RWPE1 (cell line): ENCODE measurements at places on chromosomes 12 and 14.

DNA sequence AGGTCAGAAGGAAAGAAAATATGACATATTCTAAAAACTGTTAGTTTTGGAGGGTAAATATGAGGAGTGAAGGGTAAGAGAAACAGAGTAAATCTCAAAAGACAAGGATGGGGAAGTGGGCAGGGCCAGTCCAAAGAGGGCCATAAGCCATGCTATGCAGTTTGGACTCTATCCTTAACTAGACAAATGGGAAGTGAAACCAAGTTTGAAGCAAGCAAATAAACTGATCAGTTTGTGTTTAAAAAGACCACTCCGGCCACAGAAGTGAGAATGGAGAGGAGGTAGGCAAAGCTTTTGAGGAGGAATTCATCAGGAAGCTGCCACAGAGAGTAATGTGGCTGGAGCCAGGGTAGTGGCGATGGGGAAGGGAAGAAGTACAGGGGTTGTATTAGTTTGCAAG, 37.5 kb upstream of the DAAM1 start:
- no peak for DNase-seq

- no peak for DNase-seq
Measured at GRCh38 chr14:59341858-59342477, 123.2 kb downstream of the GPR135 start.

DNA sequence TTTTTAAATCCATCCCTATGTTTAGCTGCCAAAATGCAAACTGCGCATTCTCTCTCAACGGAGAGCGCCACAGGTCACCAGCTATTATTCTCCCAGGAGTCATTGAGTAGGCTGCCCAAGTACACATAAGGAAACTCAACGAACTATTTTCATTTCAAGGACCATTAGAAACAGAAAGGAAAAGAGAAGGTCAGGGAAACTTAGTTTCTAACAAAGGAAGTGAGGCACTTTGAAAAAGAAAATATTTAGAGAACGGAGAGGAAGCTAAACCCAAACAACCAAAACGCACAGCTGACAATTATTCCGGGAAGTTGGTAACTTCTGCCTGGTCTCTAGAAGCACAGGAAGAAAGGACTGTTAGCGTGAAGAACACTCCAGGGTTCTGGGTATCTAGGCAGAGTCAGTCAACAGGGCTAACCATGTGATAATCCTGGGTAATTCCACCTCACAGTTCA, 23.5 kb downstream of the GPHB5 start:
- DNase-seq, result no peak

GRCh38 chr12:52517888-52518287, 2.3 kb downstream of the KRT5 start:
- no peak for DNase-seq

DNA sequence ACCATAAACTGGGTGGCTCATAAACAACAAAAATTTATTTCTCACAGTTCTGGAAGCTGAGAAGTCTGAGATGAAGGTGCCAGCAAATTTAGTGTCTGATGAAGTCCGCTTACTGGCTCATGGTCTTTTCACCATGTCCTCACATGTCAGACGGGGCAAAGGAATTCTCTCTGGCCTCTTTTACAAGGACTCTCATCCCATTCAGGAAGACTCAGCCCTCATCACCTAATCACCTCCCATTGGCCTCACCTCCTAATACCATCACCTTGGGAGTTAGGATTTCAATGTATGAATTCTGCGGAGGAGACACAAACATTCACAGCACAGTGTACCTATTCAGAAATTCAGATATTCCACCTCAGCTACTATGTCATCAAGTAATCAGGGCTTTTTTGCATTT, 357.6 kb downstream of the PAWR start:
- DNase-seq, result no peak

- DNase-seq, result no peak
Measured at GRCh38 chr12:106114447-106115068, 24.2 kb downstream of the NUAK1 start.

GRCh38 chr12:66041651-66042363, 88.7 kb downstream of the LLPH start:
- DNase-seq, result no peak

DNA sequence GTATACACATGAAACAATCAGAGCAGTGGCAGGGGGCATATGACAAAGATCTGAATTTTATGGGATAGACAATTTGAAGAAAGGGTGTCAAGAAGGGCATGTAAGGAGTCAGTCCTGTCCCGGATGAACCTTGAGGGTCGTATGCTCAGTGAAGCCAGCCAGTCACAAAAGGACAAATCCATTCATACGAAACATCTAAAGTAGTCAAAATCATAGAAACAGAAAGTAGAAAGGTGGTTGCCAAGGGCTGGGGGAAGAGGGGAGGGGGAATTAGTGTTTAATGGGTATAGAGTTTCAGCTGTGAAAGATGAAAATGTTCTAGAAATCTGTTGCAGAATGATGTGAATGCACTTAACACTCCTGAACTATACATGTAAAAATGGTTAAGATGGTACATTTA, 157.5 kb downstream of the TGFB3 start:
- no peak for DNase-seq

- DNase-seq, result no peak
Measured at GRCh38 chr14:49447540-49448107, 138.6 kb downstream of the RPS29 start.

GRCh38 chr14:49451938-49452337, 134.2 kb downstream of the RPS29 start:
- DNase-seq, result no peak

DNA sequence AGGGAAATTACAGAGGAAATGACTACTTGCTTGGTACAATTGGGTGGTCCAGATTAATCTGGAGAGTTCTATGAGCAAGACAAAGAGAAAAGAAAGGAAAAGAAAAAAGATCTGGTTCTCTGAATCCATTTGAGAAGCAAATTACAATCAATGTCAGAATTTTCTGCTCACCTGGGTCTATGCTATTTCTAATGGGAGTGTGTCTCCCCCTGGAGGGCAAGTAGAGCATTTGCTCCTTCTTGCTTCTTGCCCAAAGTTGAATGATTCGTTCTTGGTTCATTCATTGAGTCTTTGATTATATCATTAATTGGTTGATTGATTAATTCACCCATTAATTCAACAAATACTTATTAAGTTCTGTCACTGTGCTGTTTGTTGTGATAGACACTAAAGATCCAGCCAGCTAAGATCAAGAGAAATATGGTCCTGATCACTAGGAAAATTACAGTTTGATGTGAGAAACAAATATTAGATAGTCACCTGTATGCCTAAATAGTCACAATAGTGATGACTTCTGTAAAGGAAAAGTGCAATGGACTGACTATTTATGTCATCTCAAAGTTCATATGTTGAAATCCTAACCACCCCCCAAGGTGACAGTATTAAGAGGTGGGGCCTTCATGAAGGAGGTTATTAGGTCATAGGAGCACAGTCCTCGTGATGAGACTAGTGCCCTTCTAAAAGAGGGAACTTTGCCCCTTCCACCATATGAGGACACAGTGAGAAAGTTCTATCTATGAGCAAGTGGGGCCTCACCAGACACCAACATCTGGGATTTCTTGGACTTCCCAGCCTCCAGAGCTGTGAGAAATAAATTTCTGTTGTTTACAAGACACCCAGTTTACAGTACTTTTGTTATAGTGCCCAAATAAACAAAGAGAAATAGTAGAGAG, 8.0 kb upstream of the ASB8 start:
- DNase-seq, result peak; percentile 64

- peak; percentile 37 for DNase-seq
Measured at GRCh38 chr12:121590476-121591143, 9.8 kb upstream of the KDM2B start.

DNA sequence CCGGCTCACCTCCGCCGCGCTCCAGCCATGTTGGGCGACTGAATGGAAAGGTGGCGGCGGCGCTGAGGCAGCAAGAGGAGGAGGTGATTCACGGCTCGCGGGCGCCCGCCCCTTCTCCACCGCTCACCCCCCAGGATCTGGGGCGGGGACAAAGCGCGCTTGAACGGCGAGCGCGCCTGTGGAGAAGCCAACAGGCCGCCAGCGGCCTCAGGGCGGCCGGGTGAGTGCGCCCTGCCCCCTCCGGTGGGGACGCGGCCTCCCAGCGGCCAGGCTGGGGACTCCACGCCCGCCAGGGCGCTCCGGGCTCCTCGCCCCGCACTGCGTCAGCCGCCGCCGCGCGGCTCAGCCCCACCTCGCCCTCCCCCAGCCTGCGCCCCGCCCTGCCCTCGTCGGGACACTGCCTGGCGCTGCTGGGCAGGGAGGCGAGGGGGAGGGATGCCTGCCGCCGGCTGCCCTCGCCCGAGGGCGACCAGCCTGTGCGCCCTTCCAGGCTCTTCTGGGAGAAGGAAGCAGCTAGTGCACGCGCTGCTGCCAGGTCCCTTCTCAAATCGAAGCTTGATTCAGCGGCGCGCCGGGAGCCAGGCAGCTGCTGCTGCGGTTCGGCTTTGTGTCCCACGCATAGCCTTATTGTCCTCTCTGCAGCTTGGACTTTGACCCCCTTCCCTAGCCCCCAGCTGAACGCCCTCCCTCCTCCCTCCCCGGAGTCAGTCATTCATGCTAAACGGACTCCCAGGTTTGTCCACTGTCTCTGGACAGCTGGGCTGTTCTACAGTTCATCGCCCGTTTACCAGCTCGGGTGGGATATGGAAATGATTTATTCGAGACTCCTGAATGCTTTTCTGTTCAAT, at the start of gene KIF21A:
KIF21A (minus strand) TSS at position 40 of the 848 bp plus-strand sequence. CDS start 150 bp downstream, outside the sequence.
- DNase-seq, result peak; percentile 88

- no peak for DNase-seq
Measured at GRCh38 chr12:95418142-95418541, 55.8 kb upstream of the METAP2 start.

- no peak for DNase-seq
Measured at GRCh38 chr12:57276935-57277563, 26.1 kb upstream of the STAC3 start.

- DNase-seq, result no peak
Measured at GRCh38 chr12:41061192-41061591, 126.9 kb upstream of the PDZRN4 start.

GRCh38 chr14:35689000-35689460, 120.1 kb downstream of the RALGAPA1 start:
- DNase-seq, result no peak

- no peak for DNase-seq
Measured at GRCh38 chr14:38775986-38776385, 327.0 kb downstream of the SEC23A start.

GRCh38 chr14:56046546-56046945, 71.7 kb upstream of the PELI2 start:
- DNase-seq, result no peak

DNA sequence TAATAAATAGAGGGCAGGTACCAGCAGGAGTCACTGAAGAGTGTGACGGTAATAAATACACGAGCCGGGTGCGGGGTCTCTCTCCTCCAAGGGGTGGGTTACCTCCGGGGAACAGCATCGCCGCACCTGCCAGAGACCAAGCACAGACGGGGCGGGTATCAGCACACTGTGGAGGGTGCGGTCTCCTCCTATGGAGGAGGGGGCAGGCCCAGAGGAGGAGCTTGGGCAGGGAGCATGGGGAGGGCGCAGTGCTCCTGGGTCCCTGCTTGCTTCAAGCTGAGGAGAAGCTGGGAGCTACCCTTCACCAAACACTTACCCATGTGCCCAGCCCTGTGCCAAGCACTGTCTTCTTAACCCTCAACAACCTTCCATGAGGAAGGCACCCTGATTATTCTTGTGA, 12.8 kb downstream of the PGF start:
- no peak for DNase-seq

DNA sequence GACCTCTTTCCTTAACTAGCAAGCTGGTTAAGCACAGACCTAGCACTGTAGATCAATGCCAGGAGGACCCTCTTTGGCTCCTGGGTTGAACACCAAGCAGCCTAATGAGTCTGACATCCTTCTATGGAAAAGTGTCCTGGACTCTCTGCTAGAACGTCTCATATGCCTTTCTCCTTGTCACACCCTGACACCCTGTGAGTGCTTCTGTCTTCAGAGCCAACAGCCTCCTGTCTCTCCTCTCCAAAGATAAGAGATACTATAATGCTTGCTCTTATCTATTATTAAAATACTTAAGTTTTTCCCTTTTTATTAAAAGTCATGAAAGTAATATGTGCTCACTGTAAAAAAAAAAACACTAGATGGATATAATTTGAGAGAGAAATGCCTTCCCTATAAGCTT, 222.7 kb downstream of the FOXN3 start:
- DNase-seq, result no peak

- DNase-seq, result peak; percentile 55
Measured at GRCh38 chr12:93563807-93564538, 8.5 kb upstream of the SOCS2 start.

GRCh38 chr14:58646479-58646878, 8.7 kb downstream of the DACT1 start:
- DNase-seq, result no peak

- no peak for DNase-seq
Measured at GRCh38 chr12:6928022-6928702, 403 bp downstream of the ATN1 start.

DNA sequence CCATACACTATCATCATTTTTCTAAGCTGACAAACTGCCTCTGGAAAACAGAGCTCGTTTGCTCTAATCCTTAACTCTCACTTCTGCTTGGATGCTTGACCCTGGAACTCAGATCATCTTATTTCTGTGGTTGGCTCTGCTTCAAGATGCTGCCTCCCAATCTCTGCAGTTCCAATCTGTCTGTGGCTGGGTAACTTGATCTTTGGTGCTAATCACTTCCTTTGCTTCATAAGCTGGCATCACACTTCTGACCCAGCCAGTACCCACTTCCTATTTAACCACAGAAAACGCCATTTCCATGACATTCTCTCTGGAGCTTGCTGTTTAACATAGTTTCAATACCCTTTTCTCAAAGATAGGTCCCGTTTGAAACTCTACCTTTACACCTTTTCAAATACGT, 254.2 kb downstream of the ACSS3 start:
- DNase-seq, result no peak

- peak; percentile 4 for DNase-seq
Measured at GRCh38 chr12:15629761-15630160, 159.4 kb downstream of the EPS8 start.

DNA sequence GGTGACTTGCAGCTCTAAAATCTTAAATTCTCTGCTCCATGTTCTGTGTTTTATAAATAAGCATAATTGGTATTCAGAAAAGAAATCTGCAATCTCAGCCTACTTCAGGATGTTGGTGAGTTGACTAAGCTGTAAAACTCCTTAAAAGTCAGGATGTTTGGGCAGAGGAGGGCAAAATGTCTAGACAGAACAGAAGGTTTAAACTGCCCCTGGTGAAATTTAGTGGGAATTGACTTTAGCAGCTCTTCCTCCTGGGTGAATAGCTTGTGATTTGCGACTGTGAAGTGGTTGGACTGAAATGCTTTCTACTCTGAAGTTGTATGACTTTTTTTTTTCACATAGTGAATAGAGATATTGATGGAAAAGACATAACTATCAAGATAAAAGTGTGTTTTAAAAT, 85.8 kb downstream of the CAND1 start:
- DNase-seq, result no peak

GRCh38 chr12:18882690-18883089, 144.8 kb downstream of the CAPZA3 start:
- DNase-seq, result no peak

DNA sequence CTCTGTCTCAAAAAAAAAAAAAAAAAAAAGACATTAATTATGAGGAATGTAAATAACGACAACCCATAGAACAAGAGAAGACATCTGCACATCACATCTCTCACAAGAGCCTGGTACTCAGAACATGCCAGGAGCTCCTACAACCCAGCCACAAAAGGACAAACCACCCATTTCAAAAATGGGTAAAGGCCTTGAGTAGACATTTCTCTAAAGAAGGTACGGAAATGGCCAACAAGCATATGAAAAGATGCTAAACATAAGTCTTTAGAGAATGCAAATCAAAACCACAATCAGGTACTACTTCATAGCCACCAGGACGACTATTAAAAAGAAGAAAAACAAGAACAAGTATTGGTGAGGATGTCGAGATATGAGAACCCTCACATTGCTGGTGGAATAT, 13.3 kb downstream of the AMN start:
- DNase-seq, result no peak

- no peak for DNase-seq
Measured at GRCh38 chr12:7872566-7873319, at the start of gene SLC2A14. TSS of gene SLC2A14 (minus strand) at chr12:7872915. CDS start at chr12:7869880, 3,035 bp downstream.
